ENCODE measurements at places on chromosomes 3 and 15.

GRCh38 chr3:101868534-101869464 is 19.5 kb downstream of the NFKBIZ start:
- DNase-seq = no peak

DNA sequence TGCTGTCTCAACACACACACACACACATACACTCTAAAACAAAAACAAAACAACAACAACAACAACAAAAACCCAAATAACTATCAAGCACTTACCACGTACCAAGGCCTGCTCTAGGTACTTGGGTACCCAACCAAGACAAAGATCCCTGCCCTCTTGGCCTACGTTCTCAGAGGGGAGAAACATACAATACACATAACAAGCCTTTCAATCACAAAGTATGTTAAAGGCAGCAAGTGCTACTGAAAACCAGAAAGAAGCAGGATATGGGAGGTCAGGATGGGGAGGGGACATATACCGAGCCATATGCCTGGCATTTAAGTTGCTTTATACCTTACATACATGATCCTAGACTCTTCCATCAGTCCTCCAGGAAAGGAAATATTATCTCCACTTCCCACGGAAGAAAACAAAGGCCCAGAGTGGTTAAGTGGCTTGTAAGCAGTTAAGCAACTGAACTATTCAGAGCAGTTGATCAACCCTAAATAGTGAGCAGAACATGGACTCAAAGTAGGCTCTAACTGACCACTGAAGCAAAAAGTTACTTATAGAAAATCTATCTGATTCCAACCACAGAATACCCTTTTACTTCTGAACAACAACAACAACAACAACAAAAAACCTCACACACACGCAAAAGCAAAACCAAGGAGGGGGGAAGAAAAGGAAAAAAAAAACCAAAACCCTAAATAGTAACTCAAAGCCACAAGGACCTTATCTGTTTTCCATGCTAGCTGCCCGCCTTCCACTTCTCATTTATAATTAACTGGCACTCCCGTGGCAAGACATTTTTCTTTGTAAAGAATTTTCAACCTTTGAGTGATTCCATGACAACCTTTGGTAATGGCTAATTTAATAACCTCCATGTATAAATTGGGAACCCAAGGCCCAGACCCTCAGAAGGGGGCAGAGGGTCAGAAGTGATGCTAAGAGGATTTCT is 21.0 kb downstream of the PRICKLE2 start:
- DNase-seq = no peak

DNA sequence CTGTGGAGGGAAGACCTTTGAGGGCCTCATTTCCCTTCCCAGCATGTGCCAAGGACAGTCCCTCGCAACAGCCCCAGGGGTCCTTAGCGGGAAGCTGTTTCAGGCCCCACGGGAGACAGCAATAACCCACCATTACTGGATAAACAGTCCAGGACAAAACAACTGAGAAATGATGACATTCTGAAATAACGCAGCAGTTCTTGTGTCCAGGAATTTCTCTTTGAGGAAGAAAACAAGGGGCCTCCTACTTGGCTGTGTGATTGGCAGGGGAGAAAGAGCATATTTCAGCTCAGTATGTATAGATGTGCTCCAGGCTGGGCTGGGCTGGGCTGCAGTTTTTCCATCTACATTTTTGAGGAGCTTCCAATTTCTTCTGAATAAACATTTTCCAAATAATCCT is 82.2 kb upstream of the THBS1 start:
- DNase-seq = no peak

DNA sequence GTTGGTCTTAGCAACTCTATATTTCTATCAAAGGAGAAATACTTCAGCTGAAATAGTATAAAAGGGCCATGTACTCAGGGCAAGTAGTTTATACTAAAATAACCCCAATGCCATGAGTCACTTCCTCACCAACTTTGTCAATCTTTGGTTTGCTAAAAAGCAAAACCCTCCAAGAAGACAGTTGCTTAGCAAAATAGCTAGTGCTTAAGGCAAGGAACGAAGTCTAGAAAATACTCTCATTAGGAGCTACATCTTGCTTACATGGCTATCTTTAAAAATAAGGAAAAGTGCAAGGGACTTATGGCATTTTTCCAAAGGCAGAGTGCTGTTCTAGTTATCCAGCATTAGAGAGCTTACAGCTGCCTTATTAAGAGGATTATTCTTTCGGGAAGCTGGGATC is 28.4 kb downstream of the P3H2 start:
- no peak for DNase-seq

DNA sequence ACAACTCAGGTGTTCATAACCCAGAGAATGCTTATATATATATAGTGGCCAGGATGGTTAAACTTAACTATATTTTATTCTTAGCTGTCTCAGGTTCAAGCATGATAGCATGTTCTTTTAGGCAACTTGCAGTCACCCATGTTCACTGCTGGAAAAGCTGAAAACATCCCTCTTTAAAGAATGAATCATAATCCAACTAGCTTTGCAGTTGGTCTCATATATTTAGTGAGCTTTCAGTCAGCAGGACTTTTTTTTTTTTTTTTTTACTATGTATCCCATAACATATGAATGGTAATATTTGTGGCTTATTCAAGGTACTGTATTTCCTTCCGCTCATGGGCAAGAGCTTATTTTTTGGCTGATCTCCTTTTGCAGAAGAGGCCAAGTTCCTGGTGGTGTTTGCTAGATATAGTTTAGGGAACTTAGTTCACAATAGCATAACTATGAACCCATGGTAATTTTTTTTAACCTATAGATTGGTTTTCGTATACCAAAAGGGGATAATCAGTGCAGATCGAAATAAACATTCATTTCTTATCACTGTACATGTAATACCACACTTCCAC is 77.6 kb downstream of the CMSS1 start:
- no peak for DNase-seq
